ENCODE measurements at places on chromosomes 5 and 9.

- DNase-seq: no peak
These were observed 19.6 kb downstream of the PJA2 start for GRCh38 chr5:109390188-109390587.

GRCh38 chr5:433836-434235 lies 9.1 kb upstream of the EXOC3 start:
- DNase-seq: no peak

DNA sequence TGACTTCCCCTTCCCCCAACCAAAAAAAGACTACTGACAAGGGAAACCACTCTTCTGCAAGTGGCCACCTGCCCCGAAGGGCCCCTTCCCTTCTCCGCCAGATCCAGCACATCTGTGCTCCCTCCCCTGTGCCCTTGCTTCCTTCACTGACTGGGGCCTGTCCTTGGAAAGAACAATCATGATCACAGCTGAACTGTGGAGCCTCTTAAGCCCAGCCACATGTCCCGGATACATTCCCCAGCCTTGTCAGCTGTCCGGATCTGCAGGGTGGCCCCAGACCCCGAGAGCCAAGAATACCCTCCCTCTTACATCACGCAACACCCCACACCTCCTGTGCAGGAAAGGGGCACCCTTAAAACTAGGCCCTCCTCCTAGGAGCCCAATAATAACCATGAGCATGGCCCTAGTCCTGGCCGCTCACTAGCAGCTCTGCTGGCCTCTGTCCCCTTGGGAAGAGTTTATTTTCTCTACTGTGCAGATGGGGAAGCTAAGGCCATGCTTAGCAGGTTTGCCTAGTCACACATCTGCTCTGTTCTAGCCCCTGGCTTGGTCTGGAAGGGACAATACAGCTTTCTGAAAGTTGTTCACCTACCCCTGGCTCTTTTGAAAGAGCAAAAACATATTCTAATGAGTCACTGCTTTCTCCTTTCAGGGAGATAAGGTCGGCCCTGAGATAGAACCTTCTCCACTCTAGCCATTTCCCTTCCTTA lies 3.8 kb downstream of the SPRY4 start:
- no peak for DNase-seq

DNA sequence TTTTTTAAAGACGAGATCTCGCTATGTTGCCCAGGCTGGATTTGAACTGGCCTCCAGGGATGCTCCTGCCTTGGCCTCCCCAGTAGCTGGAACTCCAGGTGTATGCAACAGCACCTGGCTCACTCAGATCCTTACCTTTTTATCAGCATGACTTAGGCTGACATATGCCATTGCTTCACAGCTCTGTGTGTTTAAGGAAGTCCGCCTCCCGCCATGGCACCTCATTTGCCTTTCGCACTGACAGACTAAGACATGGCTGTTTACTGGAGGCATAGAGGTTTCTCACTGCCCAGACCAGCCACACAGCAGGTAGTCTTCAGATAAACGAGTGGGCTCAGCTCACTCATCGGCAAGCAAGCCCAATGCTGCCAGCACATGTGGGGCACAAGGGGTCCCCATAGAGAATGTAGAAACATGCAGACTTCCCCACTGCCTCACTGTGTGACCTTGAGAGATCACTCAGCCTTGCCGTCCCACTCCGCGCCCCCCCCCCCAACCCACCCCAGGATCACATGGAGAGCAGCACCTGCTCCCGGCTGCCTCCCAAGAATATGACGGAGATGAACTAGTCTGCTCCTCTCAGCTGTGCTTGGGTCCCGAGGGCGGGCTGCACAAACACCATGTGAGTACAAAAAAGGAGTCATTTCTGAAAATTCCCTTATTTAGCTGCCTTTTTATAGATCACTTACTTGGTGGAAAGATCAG lies 62.8 kb downstream of the DCP2 start:
- no peak for DNase-seq

GRCh38 chr5:1512541-1513291 lies 11.0 kb downstream of the LPCAT1 start:
- no peak for DNase-seq

GRCh38 chr9:74503219-74503618 lies 6.1 kb downstream of the RORB start:
- DNase-seq: no peak

GRCh38 chr9:107423540-107423939 lies 66.0 kb downstream of the KLF4 start:
- DNase-seq: no peak

DNA sequence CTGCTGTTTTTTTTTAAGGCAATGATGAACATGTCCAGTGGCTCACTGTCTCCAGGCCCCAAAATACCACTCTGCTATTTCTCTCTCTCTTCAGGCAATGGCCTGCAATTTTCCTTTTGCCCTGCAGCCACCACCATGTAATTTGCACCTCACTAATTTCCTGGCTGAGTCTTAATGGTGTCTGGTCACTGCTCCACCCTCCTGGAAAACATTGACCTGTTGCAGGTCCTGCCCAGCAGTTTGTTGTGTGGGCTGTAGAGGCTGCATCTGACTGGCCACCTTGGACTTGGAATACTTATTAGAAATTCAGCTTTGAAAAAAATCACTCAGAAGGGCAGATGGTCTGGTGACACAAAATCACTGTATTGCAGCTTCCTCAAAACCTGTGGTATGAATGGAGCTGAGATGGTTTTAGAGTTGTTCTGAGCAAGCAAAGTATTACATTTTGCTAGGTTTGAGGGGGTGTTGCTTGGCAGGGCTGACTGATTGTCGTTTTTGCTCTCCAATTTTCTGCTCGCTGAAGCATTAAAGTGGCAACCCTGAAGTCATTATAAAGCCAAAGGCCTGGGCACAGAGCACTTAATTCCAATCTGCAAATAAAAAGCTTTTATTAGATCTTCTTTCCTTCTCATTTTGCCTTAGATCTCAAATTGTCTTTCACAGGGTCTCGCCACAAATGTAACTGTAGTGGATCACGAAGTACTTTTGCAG lies 134.8 kb downstream of the TMEM174 start:
- DNase-seq: no peak

DNA sequence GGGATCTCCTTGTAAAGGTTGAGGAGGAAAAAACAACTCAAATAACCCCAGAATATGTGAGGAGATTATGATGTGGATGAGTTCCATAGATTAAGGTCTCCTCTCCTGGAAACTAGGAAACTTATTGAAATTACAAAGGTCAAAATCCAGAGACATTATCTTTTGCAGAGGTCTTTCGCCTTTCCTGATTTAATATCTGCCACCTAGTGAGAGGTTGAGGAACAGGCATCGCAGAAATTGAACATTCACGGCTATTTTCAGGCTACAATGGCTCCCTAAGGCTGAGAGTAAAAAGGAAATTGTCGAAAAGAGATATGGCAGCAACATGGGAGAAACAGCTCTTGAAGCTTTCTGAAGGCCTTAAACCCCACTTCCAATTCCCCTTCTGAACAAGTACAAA lies 127.5 kb upstream of the PLCXD3 start:
- no peak for DNase-seq

GRCh38 chr5:36033486-36033885 lies 33.2 kb downstream of the UGT3A2 start:
- DNase-seq: no peak

- DNase-seq: no peak
These were observed 58.1 kb downstream of the ANGPTL2 start for GRCh38 chr9:127064335-127064734.

- DNase-seq: no peak
These were observed 88.4 kb upstream of the FST start for GRCh38 chr5:53392073-53392472.

DNA sequence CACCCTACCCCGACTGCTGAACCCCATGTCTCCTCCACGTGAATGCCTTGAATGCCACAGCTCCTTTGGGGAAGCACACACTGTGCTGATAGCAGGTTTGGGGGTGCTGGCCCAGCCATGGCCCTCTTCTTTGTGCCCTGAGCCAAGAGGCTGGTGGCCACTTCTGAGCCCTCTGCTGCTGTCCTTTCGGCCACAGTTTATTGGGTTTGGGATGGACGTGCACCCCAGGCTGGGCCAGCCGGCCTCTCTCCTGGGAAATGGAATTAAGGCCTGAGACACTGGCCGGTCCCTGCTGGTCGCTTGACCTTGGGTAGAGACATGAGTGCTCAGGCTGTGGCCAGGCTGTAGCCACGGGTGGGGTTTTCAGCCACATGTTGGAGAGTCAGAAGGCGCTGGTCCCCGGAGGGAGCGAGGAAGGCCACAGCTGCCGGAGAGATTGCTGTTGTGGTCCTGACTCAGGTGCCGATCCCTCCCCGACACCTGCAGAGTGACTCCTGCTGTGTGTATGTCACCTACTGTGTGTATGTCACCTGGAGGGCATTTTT lies 26.6 kb downstream of the FAM163B start:
- DNase-seq: no peak

DNA sequence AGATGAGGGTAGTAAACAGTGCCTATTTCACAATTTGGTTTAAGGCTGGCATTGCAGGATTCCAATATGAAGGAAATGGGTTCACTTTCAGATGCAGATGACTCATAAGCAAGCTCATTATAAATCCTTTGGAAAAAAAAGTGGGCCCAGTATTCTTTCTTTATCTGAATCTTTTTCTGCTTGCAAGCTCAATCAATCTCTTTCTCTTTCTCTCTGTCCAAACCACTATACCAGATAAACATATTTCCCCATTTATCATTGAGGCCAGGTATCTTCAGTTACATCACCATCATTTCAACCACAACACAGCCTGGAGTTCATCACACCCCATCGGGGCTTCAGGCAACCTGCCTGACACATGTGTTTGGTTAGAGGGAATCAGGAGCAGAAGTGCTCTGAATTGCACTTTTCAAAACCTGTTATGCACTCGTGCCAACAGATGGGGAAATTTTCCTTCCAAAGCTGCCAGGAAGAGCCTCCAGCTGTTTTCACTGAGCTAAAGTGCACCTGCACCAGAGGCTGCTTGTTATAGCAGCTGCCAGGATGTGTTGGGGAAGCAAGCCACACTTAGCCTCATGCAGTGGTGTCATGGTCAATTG lies 30.0 kb upstream of the MAMDC2 start:
- DNase-seq: no peak

DNA sequence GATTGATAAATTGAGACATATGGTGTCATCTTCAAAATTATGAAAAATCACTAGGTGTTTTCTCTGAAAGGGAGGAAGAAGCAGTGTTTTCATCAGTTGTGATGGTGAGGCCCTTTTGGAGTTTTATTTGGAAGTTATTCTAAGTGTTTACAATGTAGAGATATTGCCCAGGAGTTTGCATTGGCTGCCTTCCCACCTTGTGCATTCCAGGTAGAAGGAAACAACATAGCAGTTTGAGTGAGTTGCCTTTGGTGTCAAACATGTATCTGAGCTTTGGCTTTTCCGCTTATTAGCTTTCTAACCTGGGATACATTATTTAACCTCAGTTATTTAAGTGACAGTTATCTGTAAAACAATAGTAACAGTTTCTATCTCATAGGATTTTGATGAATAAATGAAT lies 122.5 kb downstream of the SCAMP1 start:
- DNase-seq: no peak

GRCh38 chr9:114416906-114417305 lies 29.1 kb upstream of the AKNA start:
- no peak for DNase-seq

GRCh38 chr9:127664678-127665507 lies 41.9 kb upstream of the CFAP157 start:
- no peak for DNase-seq

GRCh38 chr9:129457325-129457779 lies 163.5 kb downstream of the C9orf50 start:
- DNase-seq: no peak

DNA sequence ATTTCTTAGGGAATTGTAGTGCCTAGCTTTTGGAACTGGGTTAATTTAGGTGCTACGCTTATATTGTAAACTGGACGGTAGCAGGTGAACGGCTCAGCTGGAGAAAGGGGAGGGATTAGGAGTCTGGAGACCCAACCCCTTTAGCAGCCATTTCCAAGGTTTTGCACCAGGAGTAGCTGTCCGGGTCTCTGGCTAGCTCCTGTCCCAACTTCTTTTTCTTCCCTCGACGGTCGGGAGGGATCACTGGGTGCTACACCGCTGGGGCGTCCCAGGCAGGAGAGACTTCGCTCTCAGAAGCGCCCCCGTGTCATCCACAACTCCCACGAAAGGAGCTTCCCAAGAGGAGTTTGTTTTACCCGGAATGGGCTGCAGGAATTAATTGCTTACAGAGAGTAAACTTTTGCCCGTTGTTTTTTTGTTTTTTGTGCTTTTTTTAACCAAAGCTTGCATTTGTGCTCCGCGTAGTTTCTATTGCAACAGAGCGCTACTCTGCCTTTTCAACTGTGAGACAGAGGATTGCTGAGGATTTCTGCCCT lies 1640.9 kb upstream of the C9orf72 start:
- no peak for DNase-seq
